H9 (cell line): ENCODE measurements at places on chromosomes 5 and 9. TPM values are rescaled to one million over a fixed set of nuclear protein-coding genes. Genes with fewer than 3 reads are reported as not detected.

The ABCA1 gene
- 16.2 and 16.6 TPM in 2 replicates for total RNA-seq

The LVRN gene
- 0.07 and 0.09 TPM in 2 replicates for total RNA-seq

The MORN5 gene
- not detected in 2 replicates for total RNA-seq

DNA sequence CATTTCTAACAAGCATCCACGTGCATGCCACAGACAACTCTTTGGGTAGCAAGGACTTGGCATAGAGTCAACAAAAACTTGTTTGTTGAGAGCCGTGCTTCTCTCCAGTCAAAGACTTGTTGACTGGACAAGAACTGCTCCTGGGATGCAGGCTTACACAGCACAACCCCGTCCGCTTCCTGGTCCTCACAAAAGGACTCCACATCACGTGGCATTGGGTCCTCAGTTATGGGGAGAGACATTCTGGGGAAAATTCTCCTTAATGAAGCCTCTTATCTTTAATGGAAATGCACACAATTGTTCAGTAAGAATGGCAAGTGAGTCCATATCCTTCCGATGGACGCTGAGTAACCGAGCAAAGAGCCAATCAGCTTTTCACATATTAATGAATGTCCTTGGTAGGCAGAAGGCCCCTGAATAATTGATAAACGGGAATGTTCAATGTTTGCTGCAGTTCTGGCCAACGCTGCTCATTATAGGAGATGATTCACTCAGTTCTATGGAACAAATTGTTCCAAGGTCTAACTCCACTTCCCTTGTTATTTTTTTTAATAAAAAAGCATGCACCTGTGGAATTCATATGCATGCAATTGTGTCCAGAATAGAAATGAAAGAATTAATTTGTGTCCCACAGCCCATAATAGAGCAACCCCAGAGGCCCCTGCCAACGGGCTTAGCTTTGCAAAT is 97.0 kb upstream of the ZNF366 start:
- H3K4me1 ChIP-seq = no peaks in the 10 kb centered on the region
- no peak for DNase-seq
- no peaks in the 10 kb centered on the region for H3K27me3 ChIP-seq
- no peak overlapping the region for H3K4me3 ChIP-seq
- no peak overlapping the region for H3K27ac ChIP-seq

GRCh38 chr5:56698463-56699381 is 116.6 kb upstream of the MAP3K1 start:
- H3K27me3 ChIP-seq = no peaks in the 10 kb centered on the region
- no peak overlapping the region for H3K4me3 ChIP-seq
- no peaks in the 10 kb centered on the region for H3K36me3 ChIP-seq
- no peak overlapping the region for H3K27ac ChIP-seq
- DNase-seq = no peak

DNA sequence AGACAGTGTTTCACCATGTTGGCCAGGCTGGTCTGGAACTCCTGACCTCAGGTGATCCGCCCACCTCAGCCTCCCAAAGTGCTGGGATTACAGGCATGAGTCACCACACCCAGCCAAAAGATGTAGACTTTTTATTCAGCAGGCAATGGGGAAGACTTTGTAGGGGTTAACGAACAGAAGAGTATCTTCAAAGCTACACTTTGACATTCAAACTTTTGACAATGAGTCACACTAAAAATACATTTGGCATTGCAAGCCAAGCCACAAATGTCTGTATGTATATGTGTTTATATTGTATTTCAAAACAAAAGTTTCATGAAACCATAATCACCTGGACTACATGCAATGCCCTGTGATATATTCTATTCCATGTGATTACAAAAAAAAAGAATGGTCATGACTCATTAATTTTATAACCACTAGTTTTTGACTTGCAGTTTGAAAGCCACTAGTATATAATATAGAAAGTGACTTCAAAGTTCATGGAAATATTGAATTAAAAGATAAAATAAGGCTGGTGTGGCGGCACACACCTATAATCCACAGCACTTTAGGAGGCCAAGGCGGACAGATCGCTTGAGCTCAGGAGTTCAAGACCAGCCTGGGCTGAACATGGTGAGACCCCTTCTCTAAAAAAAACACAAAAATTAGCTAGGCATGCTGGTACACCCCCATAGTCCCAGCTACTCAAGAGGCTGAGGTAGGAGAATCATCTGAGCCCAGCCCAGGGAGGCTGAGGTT is 8.3 kb downstream of the DIMT1 start:
- no peak overlapping the region for H3K4me3 ChIP-seq
- H3K36me3 ChIP-seq = peaks cover 9% of the 10 kb centered on the region; the same call in 2 of the 3 replicates
- no peaks in the 10 kb centered on the region for H3K4me1 ChIP-seq
- H3K27me3 ChIP-seq = no peaks in the 10 kb centered on the region
- H3K27ac ChIP-seq = no peak overlapping the region
